ENCODE measurements at places on chromosomes 11 and 22.

DNA sequence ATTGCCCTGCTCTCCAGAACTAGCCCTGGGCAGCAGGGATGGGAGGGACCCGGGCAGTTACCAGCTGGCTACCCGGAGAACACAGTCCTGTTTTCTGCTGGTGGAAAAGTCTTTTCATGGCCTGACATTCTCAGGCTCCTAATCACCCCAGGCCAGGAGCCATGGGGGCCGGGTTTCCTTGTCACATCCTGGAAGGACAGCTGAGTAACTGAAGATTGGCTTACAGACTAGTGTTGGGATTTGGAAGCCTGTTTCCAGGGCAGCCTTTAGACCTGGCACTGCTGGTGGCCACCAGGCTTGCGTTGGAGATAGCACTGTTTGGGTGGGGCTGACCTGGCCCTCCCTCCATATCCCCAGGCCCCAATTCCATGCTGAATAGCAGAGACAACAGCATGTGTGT, 349.0 kb downstream of the CTTN start:
- DNase-seq = no peak

GRCh38 chr11:84465040-84465439, 1162.1 kb downstream of the DLG2 start:
- no peak for DNase-seq

DNA sequence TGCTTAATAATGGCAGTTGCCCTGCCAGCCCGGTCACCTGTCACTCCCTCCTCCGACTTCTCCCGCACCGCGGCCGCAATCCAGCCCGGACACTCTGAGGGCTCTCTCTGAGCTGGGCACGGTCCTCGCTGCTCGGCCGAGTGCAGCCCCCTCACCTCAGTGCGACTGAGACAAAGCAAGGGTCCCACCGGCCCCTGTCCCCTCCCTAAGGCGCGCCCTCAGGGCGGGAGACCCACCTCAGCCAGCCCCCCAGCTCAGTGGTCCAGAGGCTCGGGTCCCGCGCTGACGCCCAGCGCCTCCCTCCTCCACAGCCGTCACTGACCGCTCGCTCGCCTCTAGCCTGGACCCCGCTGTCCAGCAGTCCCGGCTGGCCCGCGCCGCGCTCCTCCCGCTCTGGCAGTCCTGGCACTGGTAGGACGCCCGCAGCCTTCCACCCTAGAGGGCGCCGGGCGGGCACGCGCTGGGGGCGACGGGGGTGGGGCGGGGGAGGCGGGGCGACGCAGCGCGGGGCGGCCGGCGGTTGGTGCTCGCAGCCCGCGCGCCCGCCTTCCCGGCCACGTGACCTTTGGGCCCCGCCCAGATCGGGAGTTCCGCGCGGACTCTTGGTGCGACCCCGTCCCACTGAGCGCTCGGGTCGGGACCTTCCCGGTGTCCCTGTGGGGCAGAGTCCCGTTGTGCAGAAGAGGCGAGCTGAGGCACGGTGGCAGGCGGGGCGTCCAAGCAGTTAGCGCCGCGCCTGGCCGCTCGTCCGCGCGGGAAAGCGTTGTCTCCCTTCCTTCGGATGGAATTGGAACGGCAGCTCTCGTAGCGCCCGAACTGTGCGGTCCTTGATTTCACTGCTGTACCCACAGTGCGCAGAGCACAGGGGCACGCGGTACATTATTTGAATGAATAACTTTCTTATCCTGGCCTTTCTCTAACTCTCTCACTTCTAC, 7.8 kb upstream of the L3MBTL2 start:
- DNase-seq = peak; percentile 66

- no peak for DNase-seq
Measured at GRCh38 chr22:23184764-23185113, 4.4 kb downstream of the BCR start.

All from activated T-helper 1 cell treated with anti-CD3 and anti-CD28 coated beads, Interleukin-2, amount 50 U/mL, for 16 hours (primary cell).